GM13976 (cell line): ENCODE measurements at places on chromosomes 4 and X.

GRCh38 chrX:48681539-48682183 lies 1.9 kb upstream of the WAS start:
- DNase-seq, result no peak

GRCh38 chr4:139587446-139587845 lies 31.4 kb upstream of the SETD7 start:
- DNase-seq, result no peak

- DNase-seq, result no peak
Observed at GRCh38 chr4:44845309-44845708, 119.0 kb upstream of the GNPDA2 start.

- peak; percentile 70 for DNase-seq
Observed at GRCh38 chrX:12771445-12772069, 19.7 kb upstream of the PRPS2 start.

GRCh38 chrX:15786915-15787314 lies 3.4 kb upstream of the ZRSR2 start:
- DNase-seq, result no peak

GRCh38 chr4:169295822-169296221 lies 25.1 kb upstream of the SH3RF1 start:
- peak; percentile 31 for DNase-seq

DNA sequence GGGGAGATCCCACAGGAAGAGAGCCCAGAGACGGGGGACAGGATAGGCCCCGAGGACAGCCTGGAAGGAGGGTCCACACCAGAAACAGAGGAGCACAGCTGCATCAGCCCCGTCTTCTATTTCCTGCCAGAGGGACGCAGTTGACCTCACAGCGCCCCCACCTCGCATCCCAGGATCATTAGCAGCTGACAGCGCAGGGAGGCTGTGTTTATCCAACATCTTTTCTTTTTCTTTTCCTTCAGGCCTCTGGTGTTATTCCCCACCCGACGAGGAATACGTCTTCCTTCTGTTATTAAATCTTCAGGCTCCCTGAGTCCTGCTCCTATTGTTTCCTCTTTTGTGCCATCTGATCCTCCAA lies 75.4 kb downstream of the DCHS2 start:
- no peak for DNase-seq

DNA sequence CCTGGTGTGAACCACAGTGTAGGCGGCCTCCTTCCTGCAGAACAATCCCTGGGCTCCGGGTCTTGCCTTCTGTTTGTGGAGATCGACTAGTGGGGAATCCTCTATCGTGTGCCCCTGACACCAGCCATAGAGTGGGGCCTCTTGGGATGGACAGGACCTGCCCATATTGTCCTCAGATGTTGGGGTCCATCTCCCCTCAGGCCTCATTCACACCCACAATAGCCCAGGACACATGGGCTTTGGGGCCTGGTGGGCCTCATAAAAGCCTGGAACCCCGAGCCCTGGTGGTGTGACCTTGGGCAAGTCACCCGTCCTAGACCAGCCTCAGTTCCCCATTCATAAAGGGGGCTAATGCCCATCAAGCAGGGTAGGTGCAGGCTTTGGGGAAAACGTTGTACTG lies 13.2 kb upstream of the GAGE10 start:
- no peak for DNase-seq

- DNase-seq, result no peak
Observed at GRCh38 chr4:150033901-150034300, 44.3 kb upstream of the DCLK2 start.

- no peak for DNase-seq
Observed at GRCh38 chr4:36399762-36400353, 118.4 kb downstream of the DTHD1 start.

GRCh38 chr4:182776376-182777105 lies 140.6 kb downstream of the DCTD start:
- DNase-seq, result no peak

DNA sequence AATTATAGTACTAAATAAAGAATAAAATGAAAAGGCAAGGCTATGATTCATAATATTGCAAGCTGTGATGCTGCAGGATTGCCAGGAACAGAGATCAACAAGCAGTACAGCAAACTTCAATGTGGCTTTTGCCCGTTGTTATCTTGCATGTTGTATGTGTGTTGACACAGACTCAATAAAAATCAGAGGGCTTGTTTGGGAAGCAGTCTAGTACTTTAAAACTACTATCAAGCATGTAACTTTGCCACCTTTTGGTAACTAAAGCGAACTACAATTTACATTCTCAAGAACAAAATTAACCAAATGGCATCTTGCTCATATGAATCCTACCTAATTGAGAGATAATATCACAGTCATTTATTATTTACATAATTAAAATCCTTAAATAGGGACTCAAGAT lies 79.8 kb upstream of the GPM6A start:
- DNase-seq, result peak; percentile 12

GRCh38 chr4:42101446-42101975 lies 50.9 kb downstream of the BEND4 start:
- no peak for DNase-seq

DNA sequence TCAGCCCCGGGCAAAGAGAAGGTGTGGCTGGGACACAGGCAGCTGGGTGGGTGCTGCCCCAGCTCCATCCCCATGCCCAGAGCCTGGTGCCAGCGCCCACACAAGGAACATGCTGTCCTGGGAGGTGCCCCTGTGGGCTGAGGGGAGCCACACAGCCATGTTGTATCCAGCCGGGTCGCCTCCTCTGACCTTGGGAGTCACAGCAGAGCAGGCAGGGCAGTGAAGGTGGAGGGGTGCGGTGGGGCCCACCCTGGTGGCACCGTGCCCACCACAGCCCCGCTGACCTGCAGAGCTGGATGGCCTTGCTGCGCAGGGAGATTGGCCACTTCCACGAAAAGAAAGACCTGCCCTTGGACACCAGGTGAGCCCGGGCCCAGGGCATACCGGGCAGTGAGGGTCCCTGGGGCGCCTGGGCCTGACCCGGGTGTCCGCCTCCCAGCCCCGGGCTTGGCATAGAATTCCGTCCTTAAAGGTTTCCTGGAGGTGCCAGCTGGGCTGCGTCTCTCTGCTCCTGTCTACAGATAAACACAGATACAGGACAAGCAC lies 18.7 kb upstream of the ADD1 start:
- no peak for DNase-seq

DNA sequence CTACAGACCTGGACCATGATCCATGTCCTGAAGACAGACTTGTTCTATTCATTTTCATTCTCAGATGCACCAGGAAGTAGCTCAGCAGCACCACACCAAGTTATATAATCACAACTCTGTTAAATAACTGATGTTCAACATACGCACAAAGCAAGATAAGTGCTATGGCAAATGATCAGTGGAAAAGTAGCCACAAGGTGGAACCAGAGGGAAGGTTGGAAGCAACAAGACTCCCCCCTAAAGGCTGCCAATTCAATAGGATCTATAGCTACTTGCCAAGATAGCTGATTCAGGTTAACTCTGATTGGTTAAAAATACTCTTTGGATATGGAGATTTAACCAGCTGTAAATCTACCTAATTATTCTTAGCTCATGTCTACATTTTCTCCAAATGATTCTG lies 23.7 kb upstream of the FAM47B start:
- DNase-seq, result no peak

DNA sequence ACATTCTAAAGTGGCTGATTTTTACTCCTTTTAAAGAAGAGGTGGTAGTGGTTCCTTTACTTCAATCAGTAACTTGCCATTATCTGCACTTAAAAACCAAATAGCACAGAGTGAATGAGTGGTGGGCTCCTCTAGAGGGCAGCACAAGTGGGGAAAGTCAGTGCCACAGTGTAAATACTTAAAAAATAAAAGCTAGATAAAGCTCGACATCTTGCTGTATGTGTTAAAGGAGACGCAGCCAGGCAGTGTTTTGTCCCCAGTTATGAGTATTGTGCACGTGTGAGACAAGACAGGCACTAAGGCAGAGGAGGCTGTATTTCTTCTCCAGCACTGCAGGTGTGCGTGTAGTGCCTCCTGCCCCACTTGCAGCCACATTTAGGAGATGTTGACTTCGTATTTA lies 24.6 kb downstream of the NAP1L5 start:
- peak; percentile 10 for DNase-seq

DNA sequence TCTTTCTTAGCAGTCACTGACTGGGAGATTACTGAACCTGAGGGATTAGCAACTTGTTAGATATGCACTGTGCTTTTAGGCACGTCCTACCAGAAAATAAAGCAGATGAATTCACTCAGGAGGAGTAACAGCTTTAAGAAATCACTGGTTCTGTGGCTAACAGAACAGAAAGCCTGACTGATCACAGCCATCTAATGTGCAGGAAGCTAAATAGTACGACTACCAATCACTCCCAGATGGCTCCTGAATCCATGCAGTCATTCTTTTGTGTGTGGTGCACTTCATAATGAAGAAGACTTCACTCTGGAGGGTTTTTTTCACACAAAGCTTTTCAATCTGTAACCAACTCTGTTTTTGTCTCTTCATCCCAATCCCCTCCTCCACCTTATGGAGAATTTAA lies 305.3 kb upstream of the INTU start:
- DNase-seq, result no peak

DNA sequence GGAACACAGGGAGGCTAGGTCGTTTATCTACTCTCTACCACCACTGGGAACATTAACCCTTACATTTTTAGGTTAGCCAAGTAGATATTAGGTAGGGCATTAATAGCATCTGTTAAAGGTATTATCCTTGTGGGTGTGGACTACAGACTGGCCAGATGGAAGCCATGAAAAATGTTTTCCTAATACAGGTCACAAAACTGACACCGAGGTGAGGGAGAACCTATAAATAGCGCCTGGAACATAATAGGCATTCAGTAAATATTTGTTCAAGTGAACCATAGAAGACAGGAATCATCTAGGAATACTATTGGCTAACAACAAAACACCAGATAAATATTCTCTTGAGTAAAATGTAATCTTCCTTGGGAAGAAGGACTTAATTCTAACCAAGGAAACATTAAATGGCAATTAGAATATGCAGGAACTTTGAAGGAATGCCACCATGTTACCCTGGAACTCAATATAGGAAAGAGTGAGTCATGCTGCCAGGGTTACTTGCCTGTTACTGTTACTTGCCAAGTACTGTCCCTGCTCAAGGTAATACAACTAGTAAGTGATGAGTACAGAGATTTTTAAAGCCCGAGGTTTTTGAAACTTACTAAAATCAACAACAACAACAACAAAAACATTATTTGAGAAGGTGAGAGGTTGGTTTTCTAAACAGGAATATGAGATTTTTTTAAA lies 79.0 kb downstream of the SOX3 start:
- DNase-seq, result no peak

DNA sequence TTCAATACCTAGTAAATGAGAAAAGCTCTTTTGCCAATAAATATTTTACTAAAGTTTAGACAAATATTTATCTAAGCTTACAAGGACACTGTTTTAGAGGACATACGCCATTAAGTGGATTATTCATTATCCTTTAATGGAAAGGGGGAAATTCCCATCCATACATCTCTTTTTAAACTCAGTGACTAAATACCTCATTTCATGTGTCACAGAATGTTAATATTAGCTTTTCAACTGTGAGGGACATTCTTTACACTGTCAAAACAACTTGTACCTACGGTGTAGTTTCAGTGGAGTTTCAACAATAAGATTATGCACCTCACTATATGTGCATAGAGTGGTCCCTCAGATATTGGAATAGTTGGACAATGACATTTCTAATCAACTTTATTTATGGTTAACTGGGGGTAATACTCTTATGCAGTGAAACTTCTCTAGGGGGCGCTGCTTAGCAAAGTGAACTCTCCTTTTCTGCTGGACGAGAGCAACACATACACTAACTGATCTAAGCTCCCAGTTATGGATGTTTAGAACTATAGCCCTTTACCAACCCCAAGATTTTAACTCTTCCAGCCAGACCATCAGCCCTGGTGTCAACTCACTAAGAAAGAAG lies 9.7 kb downstream of the HS6ST2 start:
- no peak for DNase-seq

DNA sequence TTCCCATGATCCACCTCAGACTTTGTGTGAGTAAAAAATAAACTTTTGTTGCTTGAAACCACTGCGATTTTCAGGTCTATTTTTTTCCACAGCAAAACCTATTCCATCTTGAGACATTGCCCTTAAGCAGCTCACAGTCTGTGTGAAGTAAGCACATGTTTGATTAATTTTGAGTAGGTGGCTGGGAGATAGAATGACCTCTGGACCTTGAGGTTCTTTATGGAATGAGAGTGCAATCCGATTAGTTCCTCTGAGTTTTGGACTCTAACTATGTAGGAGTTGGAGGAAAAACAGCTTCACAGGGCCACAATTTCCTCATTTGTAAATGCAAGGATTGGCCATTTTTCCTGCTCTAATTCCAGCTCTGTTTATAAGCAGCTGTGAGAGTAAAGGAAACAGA lies 234.1 kb upstream of the IGFBP7 start:
- DNase-seq, result no peak

GRCh38 chr4:100790836-100791615 lies 273.2 kb upstream of the EMCN start:
- DNase-seq, result no peak

DNA sequence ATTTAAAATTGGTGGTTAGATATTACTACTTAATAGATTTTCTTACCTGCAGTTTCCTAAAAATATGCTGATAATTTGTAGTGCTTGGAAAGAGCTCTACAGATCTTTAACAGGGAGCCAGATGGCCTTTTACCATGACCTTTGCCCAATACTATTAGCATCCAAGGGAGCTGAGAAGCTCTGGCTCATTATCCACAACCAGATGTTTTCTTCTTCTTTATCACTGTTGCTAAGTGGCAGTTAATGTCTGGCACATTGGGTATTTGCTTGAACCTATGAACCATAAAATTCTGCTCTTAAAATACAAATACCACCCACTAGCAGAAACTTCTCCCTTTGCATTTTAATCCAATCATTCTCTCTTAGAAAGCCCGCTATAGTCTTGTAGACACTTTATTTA lies 1480.3 kb downstream of the C4orf33 start:
- no peak for DNase-seq

- peak; percentile 15 for DNase-seq
Observed at GRCh38 chr4:145041378-145041777, 56.6 kb downstream of the ANAPC10 start.

GRCh38 chr4:185143601-185143969 lies 519 bp downstream of the SLC25A4 start:
- DNase-seq, result peak; percentile 34
